Breast epithelium (tissue), 4 donors: ENCODE measurements at places on chromosomes 2 and 18.
A peak's percentile ranks its signal among the peaks of the same experiment; 100 is the strongest.

GRCh38 chr2:168006498-168006897, 240.9 kb downstream of the STK39 start:
- DNase-seq: no peak

DNA sequence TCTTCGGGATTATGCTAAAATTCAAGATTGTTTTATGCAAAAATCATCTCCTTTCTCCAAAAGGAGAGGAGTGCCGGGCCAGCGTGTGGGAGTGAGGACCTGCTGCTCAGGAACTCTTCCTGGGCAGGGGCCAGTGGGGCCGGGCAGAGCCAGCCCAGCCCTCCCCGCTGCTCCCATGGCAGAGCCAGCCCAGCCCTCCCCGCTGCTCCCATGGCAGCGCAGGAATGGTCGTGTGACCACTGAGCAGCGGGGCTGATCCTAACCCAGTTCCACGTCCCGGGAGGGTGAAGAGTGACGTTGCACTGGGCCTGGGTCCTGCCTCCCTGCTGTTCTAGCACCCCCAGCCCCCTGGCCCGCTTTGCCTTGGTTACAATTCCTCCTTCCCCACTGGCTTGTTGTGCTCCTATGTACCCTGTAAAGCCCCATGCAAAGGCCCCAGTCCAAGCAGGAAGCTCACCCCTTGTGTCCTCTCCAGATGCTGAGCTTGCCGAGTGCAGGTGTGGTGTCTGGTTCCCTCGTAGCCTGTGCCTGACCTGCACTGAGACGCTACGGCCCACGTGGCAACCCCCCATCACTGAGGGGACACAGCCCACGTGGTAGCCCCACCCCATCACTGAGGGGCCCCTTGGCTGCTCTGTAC, 11.4 kb upstream of the NEU4 start:
- DNase-seq: no peak

GRCh38 chr2:182319556-182320505, 107.0 kb downstream of the PDE1A start:
- DNase-seq: no peak

- no peak for DNase-seq
Measured at GRCh38 chr2:224638301-224638823, 53.2 kb upstream of the CUL3 start.

GRCh38 chr18:213966-214365, 53.9 kb downstream of the THOC1 start:
- DNase-seq: no peak

DNA sequence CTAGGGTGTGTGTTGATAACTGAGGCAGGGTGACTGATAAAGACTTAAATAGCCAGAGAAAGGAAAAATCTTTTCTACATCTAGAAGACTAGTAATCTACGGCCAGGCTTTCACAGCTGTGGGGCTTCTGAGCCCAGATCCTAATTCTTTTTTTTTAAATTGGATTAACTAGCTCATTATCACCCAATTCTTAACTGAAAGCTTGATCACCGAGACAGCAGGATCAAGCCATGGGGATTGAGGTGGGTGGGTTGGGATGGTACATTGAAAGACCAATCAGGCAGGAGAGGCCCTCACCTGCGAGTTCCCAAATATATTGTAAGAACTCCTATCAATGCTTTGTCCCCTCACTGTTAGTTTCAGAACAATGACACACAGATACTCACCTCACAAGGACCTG, 20.0 kb upstream of the NFE2L2 start:
- DNase-seq: no peak

- DNase-seq: no peak
Measured at GRCh38 chr2:47072728-47073191, 82.3 kb downstream of the STPG4 start.

- no peak for DNase-seq
Measured at GRCh38 chr18:75209951-75210258, 692 bp upstream of the TSHZ1 start.

DNA sequence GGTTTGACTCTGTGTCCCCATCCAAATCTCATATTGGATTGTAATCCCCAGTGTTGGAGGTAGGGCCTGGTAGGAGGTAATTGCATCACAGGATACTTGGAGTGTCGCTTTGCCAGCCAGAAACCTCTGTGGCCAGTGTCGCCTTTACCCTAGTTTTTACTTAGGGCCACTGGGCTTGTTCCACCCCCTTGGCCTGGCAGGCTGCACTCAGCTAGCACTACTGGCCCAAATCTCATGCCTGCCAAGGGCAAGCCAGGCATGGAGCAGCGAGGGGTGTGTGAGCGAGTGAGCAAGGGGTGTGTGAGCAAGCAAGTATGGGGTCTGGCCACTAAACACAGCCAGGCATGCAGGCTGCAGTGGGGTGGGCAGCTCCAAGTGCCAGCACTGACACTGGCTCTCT, 178.7 kb upstream of the MGAT5 start:
- no peak for DNase-seq

DNA sequence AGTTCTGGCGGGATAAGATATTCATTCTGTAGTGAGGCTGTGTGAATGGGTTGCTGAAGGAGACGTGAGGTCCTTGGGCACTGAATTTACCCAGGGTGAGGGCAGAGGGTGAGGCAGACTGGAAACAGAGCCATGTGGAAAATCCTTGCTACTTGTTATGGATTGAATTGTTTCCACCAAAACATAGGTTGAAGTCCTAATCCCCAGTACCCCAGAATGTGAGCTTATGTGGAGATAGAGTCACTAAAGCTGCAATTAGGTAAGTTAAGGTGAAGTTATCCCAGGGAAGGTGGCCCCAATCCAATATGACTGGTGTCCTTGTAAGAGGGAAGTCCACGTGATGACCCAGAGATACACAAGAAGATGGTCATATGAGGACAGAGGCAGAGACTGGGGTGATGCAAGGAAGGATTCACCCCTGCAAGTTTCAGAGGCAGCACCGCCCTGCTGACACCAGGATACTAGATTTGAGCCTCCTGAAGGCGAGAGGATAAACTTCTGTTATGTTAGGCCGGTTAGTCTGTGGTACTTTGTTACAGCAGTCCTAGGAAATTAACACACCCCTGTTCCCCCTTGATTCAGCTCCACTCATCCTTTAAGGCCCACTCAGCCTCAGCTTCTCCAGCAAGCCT, 289.4 kb upstream of the MEX3C start:
- DNase-seq: no peak

DNA sequence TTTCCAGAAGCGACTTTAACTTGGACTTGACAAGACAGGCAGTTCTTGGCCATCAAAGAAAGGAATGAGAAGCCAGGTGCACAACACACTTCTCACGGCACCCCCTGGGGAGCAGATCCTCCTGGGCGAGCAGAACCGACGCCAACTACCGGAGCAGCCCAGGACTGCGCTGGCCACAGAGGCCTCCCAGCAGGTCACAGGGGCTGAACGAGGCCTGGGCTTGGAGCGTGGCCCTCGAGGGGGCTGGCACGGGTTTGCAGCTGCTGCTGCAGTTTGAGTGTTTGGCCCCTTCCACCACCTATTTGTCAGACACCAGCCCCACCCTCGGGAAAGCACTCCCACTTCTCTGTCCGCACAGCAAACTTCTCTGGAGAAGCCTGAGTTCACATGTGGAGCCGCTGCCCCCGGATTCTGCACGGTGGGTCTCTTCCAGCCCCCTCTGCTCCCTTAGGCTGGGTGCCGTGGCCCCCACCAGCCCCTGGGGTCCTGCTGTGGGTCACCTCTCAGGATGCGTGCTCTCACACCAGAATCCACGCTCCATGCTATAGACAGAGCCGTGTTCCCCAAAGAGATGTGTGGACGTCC, 306.7 kb upstream of the SALL3 start:
- peak; percentile 22 for DNase-seq

- no peak for DNase-seq
Measured at GRCh38 chr2:46387292-46387691, 90.1 kb downstream of the EPAS1 start.

GRCh38 chr2:205170399-205170798, 511.9 kb upstream of the NRP2 start:
- DNase-seq: no peak
